ENCODE measurements at places on chromosomes 2 and 18. TPM values are rescaled to one million over a fixed set of nuclear protein-coding genes. Genes with fewer than 3 reads are reported as not detected.

Gene COLEC11
- total RNA-seq: 0.31 TPM

Gene CCDC148
- 0.19 TPM for total RNA-seq

Gene IHH
- total RNA-seq: not detected

Gene ELOA2
- total RNA-seq: not detected

Gene COL6A3
- 23.8 TPM for total RNA-seq

Gene MTERF4
- total RNA-seq: 18.5 TPM

Gene KCNJ3
- not detected for total RNA-seq

Gene CCBE1
- 9.2 TPM for total RNA-seq

Gene GPR45
- total RNA-seq: not detected

Gene MLPH
- total RNA-seq: 9.9 TPM

Gene FOXI3
- total RNA-seq: not detected

Gene IL36RN
- total RNA-seq: 0.15 TPM

Gene SKOR2
- total RNA-seq: not detected

Gene SNORC
- total RNA-seq: 1.2 TPM

Gene SLC40A1
- not detected for total RNA-seq

Gene GULP1
- total RNA-seq: 10.3 TPM

Gene ANKRD62
- not detected for total RNA-seq

Gene ARHGAP15
- total RNA-seq: not detected

Gene CCL20
- 10.0 TPM for total RNA-seq

Gene HSBP1L1
- total RNA-seq: 29.2 TPM

Gene SLC23A3
- 0.11 TPM for total RNA-seq

Gene PROM2
- total RNA-seq: 5.9 TPM

Gene PLCL1
- total RNA-seq: not detected

Gene RFTN2
- not detected for total RNA-seq
